ENCODE measurements at places on chromosomes 2 and 18.

GRCh38 chr2:113757138-113757657 is 756 bp upstream of the SLC35F5 start:
- DNase-seq, result no peak

GRCh38 chr2:48984922-48985321 is 169.4 kb downstream of the FSHR start:
- no peak for DNase-seq

DNA sequence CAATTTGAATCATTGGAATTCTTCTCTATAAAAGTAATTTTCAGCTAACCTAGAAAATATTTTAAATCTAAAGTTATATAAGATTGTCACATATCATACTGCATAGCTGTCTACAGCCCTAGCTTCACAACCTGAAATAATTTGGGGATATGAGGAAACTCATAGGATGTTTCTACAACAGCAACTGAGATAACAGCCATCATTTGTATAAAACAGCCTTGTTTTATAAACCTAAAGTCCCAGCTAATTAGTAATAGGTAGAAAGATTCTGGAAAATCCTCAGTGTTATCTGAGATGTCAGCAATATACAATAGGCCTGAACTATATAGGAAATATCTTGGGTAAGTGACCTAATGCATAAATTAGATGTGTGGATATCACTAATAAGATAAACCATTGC is 47.6 kb upstream of the TSPYL6 start:
- DNase-seq, result no peak

DNA sequence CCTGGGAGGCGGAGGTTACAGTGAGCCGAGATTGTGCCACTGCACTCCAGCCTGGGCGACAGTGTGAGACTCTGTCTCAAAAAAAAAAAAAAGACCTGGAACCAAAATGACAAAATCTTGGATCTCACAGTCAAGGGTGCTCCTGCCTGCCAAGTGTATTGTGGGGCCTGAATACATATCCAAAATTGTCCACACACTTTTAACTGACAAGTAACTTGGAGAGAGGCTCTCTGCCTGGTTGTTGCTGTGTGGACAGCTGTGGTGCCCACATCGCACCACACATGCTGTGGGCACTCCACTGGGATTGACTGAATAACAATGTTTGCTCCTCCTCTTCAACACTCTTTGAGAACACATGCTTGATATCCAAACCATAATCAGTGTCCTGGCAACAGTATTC is 117.6 kb upstream of the REV1 start:
- no peak for DNase-seq

DNA sequence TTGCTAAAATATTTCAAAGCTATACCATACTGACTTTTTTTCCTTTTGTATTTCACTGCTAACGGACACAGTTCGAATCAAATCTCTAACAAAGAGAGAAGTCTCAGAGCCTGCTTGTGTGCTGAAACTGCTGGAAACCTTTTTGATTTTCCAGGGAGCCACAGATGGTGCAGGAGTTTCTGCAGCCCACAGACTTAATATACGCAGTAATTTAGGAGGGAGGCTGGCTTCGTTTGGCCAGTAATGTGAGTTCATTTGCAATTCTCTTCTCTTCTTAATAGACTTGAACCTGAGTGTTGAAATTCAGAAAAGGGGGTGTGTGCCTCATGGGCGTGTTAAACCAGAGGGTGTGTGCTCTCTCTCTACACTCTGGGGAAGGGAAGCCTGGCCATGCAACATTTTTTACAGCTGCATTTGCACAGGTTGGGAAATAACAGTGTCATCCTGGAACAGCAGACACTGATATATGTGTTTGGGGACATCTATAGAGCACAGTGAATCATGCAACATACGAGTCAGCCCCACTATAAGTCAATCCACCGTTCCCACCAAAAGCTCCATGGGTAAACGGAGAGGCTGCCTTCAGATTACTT is 333.0 kb downstream of the CLIP4 start:
- DNase-seq, result no peak

GRCh38 chr2:44722026-44722625 is 219.4 kb upstream of the SIX3 start:
- no peak for DNase-seq

DNA sequence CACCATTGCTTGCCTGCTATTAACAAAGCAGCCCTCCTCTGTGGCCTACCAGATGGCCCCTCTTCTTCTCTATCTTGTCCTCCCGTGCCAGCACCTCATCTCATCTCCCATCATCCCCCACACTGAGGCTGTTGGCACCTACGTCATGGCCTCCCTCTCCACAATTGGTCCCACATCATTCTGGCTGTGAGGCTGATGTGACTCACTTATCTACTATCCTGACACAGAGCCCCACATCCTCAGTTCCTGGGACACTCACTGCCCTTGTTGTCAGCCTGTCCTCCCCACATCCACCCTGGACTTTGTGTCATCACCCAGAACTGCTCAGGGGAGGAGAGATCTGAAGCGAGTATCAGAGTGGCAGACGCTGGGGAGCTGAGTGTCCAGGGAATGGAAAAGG is 102.9 kb downstream of the MRO start:
- no peak for DNase-seq

DNA sequence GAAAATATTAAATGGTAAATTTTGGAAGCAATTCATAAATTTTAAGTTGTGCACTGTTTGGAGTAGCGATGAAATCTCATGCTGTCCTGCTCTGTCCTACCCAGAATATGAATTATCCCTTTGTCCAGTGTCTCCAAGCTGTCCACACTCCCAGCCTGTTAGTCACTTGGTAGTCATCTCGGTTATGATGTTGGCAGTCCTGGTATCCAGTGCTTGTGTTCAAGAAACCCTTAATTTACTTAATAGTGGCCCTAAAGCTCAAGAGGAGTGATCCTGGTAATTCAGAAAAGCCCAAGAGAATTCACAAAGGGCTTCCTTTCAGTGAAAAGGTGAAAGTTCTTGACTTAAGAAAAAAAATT is 71.8 kb upstream of the STAM2 start:
- no peak for DNase-seq

GRCh38 chr2:241733391-241734207 is 831 bp upstream of the D2HGDH start:
- no peak for DNase-seq

GRCh38 chr2:108905176-108905575 is 83.8 kb downstream of the EDAR start:
- no peak for DNase-seq

DNA sequence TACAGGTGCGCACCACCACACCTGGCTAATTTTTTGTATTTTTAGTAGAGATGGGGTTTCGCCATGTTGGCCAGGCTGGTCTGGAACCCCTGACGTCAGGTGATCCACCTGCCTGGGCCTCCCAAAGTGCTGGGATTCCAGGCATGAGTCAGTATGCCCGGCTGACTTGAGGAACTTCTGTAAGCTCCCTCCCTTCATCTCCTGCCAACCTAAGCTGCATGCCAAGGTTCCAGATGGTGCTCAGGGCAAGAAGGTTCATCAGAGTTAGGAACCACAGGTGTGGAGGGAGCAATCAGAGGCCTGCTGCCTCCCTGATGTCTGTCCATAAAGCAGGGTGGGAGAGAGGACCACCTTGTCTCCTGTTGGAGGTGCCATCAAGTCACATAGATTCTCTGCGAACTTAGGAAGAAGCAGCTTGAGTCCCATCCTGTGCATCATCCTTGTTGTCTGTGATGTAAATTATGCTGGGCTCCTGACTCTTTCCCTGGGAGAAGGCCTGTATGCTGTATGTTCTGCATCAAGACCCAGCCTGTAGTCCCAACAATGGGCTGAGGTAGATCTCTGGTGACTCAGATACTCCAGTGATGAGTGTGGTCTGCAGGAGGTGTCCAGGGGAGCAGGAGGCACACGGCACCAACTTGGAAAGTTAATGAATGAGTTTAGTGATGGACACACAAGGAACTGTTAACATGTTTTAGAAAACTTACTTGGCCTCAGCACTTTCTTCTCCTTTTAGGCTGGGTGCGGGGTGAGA is 53.1 kb downstream of the TMEM17 start:
- no peak for DNase-seq

DNA sequence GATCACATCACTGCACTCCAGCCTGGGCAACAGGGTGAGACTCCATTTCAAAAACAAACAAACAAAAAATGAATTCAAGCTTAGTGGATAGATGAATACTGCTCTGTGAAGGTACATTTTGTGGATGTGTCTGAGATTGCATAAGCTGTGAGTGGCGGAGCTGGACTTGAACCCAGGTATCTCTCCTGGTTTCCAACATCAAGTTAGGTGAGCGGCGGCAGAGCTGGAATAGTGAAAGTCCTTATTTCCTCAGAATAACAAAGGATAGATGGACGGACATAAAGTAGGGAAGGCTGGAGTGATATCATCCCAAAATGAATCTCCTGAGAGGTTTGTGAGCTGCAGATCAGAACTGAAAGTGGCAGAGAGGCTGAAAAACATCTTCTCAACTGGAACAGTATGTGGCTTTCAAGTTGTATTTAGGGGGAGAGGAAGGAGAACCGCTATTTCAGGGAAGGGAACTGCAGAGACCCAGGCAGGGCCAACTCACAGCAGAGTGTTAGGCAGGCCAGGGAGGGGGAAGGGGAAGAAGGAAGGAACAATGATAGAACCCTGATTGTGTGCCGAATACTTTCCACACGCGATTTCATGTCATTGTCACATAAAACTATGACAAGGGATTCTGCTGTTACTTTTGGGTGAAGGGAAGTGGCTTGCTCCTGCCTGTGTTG is 106.2 kb downstream of the LPIN1 start:
- DNase-seq, result no peak

- no peak for DNase-seq
Measured at GRCh38 chr2:68452158-68452900, 14.8 kb downstream of the FBXO48 start.

DNA sequence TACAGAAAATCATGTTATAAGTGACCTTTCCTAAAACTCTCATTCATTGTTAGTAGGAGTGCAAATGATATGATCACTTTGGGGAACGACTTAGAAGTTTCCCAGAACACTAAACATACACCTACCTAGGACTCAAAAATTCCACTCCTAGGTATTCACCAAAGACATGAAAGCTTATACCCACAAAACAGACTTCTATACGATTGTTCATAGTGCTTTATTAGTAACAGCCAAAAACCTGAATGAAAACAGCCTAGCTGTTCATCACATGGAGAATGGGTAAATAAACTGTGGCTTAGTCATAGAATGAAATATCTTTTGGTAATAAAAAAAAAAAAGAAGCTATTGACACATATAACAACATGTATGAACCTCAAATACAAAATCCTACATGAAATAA is 8.8 kb downstream of the NOL10 start:
- DNase-seq, result no peak

- no peak for DNase-seq
Measured at GRCh38 chr18:25798046-25798445, 292.4 kb downstream of the SS18 start.

DNA sequence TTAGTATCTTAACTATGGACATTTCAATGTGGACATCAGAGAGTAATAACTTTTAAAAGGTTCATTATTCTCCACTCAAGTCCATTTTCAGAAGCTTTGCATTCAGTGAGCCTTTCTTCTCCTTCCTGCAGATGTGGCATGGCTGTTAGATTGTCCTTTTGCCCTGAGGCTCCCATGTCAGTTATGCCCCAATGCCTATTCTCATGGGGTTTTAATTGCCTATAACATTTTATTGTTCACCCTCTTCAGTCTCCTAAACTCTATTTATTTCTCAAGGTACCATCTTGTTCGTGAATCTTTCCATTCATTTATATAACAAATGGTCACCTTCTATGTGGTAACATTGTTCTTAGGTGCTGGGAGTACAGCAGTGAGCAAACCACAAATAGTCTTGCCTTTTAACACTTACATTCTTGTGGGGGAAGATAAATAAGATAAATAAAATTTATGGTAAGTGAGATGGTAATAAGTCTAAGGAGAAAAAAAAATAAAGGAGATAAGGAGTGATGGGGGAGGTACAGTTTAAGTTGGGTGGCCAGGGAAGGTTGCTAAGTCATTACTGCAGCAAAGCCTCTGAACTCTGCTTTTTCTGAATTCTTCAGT is 277.9 kb upstream of the SIX3 start:
- no peak for DNase-seq

- DNase-seq, result no peak
Measured at GRCh38 chr2:208415897-208416296, 9.3 kb downstream of the PTH2R start.

GRCh38 chr2:5359397-5359796 is 332.8 kb upstream of the SOX11 start:
- DNase-seq, result no peak

DNA sequence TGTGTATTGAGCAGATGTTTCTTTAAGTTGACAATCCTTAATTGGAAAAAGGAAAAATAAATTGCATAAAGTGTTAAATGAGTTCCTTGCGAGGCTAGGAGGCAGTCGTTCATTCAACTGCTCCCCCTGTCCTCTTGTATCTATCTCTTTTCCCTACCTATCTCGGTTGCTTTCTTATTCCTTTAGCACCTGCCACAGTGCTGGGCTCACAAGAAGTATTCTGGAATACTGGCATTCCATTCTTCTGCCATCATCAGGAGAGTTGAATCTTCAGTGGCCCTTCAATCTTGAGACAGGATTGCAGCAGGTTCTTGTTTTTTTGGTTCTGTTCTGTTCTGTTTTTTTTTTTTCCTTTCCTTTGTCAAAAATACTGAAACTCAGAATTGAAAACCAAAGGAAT is 143.1 kb upstream of the AQP4 start:
- DNase-seq, result no peak

- no peak for DNase-seq
Measured at GRCh38 chr2:127935337-127935736, 49.6 kb upstream of the AMMECR1L start.

GRCh38 chr2:192123847-192124246 is 70.9 kb downstream of the TMEFF2 start:
- no peak for DNase-seq

- no peak for DNase-seq
Measured at GRCh38 chr18:28112056-28112470, 64.9 kb downstream of the CDH2 start.

DNA sequence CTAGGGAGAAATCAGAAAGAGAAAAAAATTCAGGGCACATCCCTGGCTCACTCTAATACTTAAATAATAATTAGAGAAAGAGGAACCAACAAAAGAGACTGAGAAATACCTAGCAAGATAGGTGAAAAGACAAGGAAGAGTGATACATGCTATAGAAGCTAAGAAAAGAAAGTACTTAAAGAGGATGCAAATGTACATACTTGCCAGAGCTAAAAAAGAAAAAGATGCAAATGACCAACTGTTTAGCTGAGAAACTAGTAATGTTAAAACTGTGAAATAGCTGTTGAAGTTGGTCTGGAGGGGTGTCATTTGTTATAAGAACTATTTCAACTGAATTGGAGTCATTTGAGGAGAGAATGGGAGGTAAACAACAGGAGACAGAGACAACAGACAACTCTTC is 412.2 kb downstream of the SPAG16 start:
- DNase-seq, result no peak

GRCh38 chr2:215028231-215028630 is 110.2 kb downstream of the ABCA12 start:
- DNase-seq, result no peak
